ENCODE measurements at places on chromosomes 2 and 18.

DNA sequence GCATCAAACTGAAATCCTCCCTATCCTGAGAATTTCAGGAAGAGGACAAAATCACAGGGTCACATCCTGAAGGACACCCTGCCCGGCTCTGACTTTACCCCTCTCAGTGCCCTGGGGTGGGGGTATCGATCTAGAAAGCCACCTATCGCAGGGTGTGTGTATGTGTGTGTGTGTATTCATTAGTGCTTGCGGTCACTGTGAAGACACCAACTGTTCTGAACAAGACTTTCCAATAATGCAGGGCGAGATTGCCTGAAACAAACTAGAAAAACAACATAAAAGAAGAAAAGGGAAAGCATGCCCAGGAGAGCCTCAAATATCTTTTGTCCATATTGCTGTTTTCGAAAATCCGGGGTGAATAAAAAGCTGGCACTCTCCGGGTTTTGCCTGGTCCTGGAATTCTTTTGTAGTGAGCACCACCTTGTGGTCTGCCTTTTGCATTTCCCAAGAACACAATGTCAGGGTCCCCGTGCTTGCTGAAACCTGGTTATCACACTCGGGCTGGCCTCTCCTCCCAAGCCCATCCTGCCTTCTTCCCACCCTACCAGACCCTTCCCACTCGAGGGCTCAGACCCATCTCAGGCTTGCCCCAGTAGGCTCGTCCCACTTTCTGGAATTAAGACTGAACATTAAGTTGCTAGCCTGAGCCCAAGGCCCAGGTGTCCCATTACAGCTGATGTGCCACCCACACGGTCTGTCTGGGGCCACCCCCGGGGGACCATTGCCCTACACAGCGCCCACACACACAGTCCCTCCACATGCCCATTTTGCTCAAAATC is 25.0 kb upstream of the COPS8 start:
- no peak for DNase-seq

GRCh38 chr18:50973367-50974126 is 5.7 kb downstream of the ELAC1 start:
- DNase-seq = no peak

DNA sequence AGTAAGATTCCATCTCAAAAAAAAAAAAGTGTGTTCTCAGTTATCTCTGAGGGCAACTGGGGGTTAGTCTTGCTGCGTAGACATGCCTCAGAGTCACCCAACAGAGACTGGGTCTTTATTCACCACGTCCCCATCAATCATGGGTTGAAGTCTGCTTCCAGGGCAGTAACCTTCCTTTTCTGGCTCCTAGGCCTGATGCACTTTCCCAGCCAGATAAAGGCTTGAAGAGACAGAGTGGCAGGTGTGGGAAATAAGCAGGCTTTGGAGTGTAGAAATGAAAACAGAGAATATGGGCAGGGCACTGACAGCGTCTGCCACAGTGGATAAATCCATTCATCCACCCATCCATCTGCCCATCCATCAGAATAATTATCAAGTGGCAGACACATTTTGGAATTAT is 134.1 kb upstream of the LGALSL start:
- no peak for DNase-seq

DNA sequence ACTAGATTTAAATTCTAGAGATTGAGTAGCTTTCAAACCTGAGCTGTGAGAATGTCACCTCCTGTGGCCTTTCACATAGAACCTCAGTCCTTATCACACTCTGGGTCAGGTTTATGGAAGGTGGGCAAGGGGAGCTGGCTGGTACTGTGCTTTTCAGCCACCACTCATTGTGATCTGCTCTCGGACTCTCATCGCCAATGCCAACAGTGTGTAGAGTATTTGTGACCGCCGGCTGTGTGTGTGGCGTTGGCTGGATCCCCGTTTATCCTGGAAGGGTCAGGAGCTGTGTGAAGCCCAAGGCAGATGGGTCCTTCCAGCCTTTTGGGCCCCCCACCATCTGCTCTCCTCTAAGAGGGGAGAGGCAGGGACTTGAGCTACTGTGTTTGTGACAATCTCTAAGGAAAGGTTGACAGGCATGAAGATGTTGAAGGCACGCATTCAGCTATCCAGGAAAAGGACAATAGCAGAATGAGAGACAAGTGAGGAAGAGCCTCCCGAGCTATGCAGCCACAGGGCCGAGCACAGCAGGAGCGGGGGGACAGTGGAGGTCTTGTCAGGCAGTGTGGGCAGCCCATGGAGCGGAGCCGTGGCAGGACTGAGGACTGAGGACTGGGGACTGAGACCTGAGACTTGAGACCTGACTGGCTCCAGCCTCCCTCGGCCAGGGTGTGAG is 107.1 kb upstream of the TPO start:
- no peak for DNase-seq

GRCh38 chr18:58373481-58373880 is 255.4 kb downstream of the ALPK2 start:
- no peak for DNase-seq

- no peak for DNase-seq
Observed at GRCh38 chr2:45180033-45180746, 170.9 kb upstream of the SIX2 start.

GRCh38 chr18:44510390-44510789 is 170.3 kb upstream of the SETBP1 start:
- DNase-seq = no peak

GRCh38 chr2:109254174-109254904 is 125.3 kb downstream of the SH3RF3 start:
- no peak for DNase-seq

DNA sequence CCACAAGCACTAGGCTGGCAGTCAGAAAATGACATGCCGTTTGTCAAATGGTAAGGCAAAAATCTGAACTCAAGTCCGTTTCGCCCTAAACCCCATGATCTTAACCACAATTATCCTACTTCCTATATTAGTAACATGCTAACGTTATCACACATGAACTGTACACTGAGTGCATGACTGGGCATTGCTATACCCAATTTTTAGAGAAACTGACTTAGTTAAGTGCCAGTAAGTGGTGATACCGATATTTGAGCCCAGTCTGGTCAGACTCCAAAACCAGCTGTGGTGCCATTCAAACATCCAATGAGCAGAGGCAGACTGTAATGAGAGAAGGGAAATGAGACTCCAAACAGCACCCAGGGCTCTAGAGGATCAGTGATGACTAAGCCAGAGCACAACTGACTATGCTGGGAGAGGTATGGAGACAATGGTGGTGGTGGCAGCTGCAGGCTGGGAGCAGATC is 311.7 kb upstream of the PKDCC start:
- DNase-seq = no peak

- no peak for DNase-seq
Observed at GRCh38 chr2:127637236-127637630, 8.7 kb upstream of the GPR17 start.

DNA sequence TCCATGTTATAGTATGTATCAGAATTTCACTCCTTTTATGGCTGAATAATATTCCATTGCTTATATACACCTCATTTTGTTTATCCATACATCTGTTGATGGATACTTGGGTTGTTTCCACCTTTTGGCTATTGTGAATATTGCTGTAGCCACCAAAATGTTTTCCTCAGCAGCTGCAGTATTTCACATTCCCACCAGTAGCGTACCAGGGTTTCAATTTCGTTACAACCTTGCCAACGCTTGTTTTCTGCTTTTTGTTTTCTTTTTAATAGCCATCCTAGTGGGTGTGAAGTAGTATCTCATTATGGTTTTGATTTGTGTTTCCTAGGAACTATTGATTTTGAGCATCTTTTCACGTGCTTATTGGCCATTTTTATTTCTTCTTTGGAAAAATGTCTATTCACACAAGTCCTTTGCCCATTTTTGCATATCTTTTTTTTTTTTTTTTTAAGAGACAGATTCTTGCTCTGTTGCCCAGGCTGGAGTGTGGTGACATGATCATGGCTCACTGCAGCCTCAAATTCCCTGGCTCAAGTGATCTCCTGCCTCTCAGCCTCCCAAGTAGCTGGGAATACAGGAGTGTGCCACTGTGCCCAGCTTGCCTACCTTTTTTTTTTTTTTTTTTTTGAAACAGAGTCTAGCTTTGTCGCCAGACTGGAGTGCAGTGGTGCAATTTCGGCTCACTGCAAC is 14.2 kb downstream of the UBXN2A start:
- no peak for DNase-seq

DNA sequence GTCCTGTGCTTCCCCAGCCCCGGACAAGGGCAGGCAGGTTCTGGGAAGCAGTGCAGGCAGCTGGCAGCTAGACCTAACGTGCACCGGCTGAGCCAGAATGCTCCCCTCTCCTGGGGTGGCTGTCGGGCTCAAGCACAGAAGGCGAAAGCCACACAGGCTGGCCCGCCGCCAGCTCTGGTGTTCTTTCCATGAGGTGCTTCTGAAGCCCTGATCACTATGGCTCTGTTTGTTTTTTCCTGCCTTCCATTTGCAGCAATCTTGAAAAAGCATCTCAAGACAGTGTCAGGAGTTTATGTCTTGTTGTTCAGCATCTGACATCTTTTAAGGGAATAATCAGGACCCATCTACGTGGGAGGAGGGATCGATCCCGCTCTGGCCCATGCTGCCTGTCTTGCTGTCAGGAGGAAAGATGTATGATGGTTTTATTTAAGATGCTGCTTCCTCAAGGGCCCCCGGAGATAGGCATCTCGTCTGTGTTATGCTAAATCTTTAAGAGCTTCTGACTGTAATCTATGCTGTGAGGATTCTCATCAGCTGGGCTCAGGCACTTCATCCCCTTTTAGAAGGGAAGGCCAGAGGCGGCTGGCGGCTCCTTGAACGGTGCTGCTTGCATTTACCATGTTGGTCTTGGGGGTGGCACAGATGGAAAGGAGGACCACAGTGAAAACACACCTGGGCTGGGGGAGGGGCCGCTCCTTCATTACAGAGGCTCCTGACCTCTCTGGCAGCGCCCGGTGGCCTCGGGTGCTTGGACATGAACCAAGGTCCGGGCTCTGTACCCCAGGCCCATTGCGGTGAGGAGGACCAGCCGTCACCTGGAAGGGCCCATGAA is 118.5 kb upstream of the HDAC4 start:
- no peak for DNase-seq

DNA sequence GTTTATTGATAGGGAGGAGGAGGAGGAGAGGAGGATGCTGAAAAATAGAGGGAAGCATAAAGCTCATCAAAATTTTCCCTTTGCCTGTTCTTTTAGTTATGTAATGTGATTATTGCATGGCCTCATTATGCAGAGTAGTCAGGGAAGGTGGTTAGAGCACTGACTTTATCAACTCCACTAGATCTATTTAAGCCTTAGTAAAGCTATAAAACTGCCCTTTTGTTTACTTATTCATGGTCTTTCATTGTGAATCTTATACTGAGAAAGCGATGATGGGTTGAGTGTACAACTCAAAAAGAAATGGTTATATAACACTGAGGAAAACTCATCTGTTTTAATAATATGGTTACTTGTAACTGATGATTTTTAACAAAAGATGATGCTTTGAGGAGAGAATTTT is 81.7 kb downstream of the MAP4K4 start:
- no peak for DNase-seq

GRCh38 chr2:3635171-3635974 is 22.6 kb upstream of the ALLC start:
- DNase-seq = no peak

Measured in cortex of kidney (tissue), 1 donor.